ENCODE measurements at places on chromosomes 12 and 14.

DNA sequence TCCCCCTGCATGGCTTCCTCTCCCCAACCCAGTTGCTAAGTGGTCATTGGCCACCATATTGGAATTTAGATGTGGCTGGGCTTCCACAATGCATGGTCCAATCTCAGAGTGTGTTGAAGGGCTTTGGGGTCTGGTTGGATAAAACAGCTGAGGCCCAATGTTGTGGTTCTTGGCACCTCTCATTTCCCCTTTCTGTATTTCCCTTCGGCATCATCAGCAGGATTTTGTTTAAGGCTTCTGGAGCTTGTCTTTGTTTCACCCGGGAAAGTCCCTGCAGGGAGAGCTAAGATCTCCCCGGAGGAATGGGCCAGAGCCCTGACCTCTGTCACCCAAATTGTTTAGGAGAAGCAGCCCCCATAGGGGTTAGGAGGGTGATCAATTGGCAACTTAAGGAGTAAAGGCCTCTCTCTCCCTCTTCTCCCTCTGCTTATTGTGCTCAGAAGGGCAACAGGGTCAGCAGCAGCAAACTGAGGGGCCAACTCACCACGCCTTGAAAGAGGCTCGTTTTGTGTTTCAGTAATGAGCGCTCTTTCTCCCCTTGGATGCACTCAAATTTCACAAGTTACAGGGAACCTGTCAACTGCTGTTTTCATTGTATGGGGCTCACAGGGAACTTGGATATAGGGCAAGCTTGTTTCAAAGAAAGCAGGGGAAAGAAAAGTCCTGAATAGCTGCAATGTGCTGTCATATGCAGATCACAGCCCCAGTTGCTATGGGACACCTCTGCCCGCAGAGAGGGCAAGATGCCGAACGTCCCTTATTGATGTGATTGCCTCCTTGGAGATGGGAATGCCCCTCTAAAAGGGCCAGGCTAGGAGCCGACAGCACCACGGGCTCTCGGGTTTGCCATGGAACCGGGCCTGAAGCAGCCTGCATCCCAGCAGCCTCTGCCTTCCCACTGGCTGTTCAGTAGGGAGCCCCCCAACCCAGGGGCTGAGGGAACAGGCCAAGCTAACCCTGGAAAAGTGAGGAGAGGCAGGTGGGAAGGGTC, 223.7 kb downstream of the ZFP36L1 start:
- DNase-seq, result no peak

DNA sequence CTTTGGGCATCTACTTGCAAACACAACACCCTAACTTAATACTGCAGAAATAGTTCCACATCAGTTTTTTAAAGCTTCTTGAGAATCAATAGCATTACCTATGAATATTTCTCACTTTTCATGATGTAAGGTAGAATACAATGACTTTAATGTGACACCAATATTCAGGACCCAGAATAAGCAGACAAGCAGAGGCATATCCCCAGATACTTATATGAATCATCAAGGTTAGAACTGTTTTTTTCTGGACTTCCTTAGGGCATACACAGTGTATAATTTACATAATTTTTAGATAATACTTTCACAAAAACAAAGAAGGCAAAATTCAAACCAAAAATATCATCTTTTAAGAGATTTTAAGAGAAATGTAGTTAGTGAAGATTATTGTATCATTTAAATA, 885.8 kb downstream of the FSCB start:
- DNase-seq, result no peak

GRCh38 chr12:92144631-92145480, 790 bp downstream of the BTG1 start:
- DNase-seq, result peak; percentile 43

DNA sequence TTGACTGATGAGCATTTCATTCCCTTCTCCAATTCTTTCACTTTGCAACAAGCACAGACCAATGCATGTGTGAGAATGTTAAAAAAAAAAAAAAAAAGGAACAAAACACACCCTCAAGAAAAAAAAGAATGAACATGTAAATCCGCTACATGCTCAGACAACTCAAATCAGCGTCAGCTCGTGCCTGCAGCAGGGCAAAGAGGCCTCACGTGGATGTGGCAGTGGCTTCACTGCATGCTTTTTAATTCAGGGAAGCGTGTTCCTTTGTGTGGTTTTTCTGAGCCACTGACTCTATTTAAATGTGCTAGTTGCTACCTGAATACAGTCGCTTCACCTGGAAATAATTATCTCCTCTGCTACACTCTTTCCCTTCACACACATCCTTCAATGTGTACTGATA, 55.1 kb downstream of the PPP1R36 start:
- DNase-seq, result no peak

GRCh38 chr14:66288511-66288910, 197.7 kb upstream of the CCDC196 start:
- DNase-seq, result no peak

GRCh38 chr12:126093908-126094307, 1028.7 kb downstream of the AACS start:
- DNase-seq, result no peak

- no peak for DNase-seq
These were observed 47.1 kb downstream of the KRT80 start for GRCh38 chr12:52144512-52145227.

- DNase-seq, result no peak
These were observed 318.8 kb downstream of the NAV3 start for GRCh38 chr12:78149459-78149858.

GRCh38 chr12:4154672-4155225, 118.8 kb upstream of the CCND2 start:
- DNase-seq, result no peak

DNA sequence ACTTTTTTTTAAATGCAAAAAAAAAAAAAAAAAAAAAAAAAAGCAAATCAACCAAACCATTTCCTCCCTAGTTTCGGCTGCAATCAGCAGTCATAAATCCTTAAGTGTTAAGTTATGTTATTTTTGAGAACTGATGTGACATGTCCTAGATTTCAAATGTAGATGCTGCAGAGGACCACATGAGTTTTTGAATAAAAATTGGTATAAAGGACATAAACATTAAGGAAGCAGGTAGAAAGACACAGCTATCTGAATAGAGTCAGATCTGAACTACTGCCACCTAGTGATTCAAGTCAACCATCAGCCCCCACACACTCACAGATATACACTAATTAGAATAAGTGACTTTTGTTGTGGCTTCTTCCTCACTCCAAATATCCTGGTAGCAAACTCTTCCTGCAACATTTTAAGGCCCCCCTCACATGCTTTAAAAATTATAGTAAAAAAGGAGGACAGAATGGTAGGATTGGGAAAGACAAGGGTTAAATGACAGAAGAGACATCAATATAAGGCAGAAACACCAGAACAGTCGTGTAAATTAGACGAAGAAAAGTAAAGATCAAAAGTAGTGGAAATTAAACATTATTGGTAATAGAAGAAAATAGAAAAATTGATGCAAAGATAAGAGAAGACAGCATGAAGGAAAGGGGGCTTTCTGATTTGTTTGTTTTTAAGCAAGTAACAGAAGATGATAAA, 394.5 kb upstream of the ATP2B1 start:
- DNase-seq, result peak; percentile 8

GRCh38 chr12:4271717-4272423, 1.7 kb upstream of the CCND2 start:
- peak; percentile 93 for DNase-seq

DNA sequence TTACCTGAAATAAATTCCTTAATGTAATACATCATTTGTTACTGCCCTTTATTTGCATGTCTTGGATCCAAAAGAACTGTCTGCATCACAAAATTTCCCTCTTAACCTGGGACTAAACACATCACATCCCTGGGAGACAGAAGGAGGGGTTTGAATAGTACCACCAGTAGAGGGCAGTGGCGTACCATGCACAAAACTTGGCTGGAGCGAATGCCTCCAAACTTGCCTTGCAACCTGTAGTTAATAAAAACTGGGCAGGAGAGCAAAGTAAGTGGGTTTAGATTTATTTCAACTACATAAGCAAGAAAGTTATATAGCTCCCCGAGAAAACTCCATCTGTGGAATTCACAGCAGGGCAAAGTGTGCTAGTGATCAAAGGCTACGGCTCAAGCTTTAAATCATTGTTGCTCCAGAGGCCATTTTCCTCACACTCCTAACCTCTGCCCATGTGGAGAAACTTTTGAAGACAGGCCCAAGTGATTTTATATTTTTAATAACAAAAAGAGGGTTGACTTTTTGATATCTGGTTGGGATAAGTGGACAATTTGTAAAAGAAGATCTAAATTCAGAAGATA, 1176.7 kb upstream of the SEL1L start:
- no peak for DNase-seq

DNA sequence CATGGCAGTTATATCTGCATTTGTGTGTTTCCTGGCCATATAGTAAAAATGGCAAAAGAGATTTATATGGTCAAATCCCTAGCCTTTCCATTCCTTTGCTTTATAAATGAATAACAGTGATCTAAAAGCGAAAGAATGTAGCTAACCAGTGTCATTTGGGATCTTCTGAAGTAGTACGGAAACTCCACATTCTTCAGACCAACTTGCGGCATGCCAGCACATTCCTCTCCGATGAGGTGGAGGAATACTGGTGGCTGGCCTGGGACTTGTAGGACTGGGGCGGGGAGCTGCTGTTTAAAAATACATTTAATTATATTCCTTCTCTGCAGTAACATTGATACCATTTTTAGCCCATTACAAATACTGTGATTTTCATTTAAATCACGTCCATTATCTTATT, 85.3 kb downstream of the SAMD4A start:
- no peak for DNase-seq

DNA sequence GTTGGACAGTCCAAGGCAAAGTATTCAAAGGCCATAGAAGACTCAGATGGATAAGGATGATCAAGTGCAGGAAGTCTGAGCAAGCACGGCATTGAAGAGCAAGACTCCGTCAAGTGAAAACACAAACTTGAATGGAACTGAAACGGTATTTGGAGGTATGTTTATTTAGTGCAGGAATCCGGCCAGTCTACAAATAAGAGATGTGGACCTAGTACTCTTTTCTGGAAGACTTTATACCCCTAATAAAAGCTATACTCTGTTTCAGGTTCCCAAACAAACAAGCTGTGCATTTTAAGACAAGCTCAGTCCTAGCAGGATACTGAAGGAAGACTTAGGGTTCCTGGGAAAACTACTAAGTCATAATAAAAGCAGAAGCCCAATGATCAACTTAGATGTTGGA, 100.8 kb upstream of the NEDD1 start:
- DNase-seq, result no peak

- DNase-seq, result peak; percentile 88
These were observed 129.3 kb upstream of the SSTR1 start for GRCh38 chr14:38078393-38078792.

- DNase-seq, result no peak
These were observed 45.5 kb downstream of the STXBP6 start for GRCh38 chr14:25004389-25004809.

- no peak for DNase-seq
These were observed 15.2 kb downstream of the FBXO33 start for GRCh38 chr14:39417014-39417413.

DNA sequence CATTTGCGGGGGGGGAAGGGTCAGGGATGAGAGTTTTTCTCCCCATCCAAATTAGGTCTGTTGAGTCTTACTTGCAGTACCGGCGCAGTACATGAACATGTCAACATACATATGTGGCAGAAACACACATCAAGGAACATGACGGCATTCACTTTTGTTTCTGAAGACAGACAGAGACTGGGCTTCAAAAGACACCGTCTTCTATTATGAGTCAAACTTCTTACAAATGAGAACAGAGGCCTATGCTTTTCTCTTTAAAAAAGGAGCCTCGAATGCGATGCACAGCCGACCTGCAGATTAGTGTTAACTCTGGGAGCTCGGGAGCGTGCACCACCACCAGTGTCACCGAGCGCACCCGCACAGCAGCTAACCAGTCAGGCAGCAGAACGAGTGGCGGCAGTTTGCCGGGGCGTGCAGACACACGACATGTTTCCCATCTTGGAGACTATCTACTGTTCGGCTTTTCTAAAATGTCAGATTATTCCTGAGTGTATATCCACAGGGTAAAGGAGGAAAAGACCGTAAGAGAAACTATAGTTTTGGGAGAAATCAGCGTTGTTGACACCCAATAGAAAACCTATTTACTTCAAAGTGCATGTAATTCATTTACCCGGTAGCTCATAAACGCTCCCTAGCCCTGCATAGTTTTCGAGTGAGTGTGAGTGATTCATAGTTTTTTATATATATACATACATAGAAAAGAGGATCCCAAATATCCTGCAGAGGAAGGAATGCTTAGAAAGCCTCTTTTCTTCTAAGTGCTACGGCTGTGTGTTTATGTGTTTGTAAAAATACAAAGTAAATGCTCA, 33.0 kb downstream of the UBR7 start:
- DNase-seq, result no peak

DNA sequence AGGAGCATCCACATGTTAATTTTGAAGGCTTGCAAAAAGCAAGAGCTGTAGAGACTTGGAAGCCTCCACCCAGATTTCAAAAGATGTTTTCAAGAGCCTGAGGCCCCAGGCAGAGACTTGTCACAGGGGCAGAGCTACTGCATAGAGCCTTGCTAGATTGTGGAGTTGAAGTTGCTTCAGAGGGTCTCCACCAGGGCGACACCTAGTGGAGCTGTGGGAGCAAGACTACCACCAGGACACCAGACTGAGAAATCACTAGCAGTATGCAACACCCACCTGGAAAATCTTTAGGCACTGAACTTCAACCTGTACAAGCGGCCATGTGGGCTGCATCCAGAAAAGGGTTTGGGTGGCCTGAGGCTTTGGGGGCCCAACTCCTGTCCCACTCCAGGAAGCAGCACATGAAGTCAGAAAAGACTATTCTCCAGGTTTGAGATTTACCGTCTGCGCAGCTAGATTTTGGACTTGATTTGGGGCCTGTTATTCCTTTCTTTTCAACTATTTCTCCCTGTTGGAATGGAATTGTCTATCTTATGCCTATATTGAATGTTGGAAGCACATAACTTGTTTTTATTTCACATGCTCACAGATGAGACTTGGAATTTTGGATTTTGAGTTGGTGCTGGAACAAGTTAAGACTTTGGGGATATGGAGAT, 508.6 kb downstream of the FLRT2 start:
- peak; percentile 36 for DNase-seq

GRCh38 chr14:74881431-74882102, at the start of gene DLST:
DLST (plus strand) TSS chr14:74881916; CDS start chr14:74881954, 38 bp downstream.
- peak; percentile 78 for DNase-seq

DNA sequence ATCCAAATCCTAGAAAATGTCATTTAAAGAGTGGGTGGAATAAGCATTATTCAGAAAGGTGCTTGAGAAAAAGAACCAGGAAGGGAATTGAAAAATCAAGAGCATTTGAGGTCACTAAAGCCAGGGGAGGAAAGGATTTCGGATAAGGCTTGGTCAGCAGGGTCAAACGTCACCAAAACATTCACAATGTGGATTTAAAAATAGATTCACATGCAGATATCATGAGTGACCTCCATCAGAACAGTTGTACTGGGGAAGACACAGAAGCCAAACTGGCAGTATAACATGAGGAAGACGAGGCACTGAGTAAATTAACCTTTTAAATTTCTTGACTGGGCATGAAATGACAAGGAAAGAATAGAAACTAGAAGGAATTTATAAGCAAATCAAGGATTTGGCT, 175.1 kb upstream of the CCDC196 start:
- DNase-seq, result no peak

- no peak for DNase-seq
These were observed 14.9 kb downstream of the CKB start for GRCh38 chr14:103507751-103508150.

All from CD4-positive, alpha-beta T cell treated with Interferon alpha-2 for 1 hour (primary cell).